ENCODE measurements at places on chromosomes 2 and 18.

DNA sequence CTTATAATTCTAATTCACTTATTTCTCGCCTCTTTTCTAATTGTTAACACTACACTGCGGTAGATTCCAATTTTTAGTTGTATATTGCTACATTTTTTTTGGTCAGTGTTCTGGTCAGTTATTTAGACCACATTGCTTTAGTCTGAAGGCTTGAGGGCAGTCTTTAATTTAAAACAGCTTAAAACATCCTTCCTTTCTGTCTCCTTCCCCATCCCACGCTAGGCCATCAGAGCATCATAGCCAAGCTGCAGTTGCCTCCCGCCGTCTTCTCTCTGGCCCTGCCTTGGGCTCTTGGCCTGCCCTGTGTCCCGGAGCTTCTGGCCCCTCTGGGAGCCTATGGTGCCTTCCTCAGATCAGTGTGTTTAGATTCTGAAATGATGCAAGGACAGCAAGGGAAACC is 52.6 kb upstream of the GLI2 start:
- no peak for DNase-seq

GRCh38 chr2:10338270-10339188 is 35.8 kb downstream of the HPCAL1 start:
- no peak for DNase-seq

DNA sequence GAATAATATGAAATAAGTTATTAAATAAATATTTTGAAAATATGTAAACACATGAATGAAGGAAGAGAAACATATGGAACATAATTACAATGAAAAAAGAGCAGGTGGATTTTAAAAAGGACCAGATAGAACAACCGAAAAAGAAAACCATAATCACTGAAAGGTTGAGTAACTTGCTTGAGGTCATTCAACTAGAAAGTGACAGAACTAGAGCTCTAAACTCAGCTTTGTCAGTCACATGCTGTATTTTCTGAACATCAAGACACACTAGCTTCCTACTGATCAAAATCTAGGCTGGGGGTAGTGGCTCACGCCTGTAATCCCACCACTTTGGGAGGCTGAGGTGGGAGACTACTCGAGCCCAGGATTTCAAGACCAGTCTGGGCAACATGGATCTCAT is 30.0 kb upstream of the ITGAV start:
- DNase-seq = no peak

DNA sequence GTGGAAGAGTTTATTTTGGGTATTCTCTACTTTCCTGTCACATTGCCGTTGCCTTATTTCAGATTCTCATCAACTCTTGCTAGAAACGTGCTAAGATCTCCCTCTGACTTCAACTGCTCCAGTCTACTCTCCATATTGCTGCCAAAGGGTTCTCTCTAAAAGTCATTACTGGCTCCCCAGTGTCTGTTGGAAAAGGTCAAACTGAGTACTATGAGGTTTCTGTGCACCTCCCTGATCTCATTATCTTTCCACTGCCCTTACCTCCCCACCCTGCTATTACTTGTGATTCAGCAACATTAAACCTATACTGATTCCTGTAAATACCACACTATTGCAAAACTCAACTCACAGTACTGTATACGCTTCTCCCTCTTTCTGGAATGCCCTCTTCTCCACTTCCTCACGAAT is 1.9 kb upstream of the KRCC1 start:
- DNase-seq = no peak

DNA sequence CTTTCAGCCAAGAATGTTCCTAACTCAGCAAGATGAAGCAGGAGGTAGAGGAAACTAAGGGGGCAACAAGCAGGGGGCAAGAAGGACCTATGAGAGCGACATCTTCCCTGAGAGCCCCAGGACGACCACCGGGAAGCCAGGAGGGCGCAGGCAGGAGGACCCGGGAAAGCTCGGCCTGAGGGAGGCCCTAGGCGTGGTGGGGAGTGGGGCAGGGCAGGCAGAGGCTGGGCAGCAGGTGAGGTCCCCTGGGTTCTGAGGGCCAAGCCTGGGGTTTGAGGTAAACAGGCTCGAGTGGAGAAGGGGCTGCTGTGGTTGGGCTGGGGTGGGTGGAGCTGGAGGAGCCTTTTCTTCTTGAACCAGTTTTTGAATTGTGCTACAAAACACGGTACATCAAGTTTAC is 1.3 kb upstream of the ALPI start:
- no peak for DNase-seq

DNA sequence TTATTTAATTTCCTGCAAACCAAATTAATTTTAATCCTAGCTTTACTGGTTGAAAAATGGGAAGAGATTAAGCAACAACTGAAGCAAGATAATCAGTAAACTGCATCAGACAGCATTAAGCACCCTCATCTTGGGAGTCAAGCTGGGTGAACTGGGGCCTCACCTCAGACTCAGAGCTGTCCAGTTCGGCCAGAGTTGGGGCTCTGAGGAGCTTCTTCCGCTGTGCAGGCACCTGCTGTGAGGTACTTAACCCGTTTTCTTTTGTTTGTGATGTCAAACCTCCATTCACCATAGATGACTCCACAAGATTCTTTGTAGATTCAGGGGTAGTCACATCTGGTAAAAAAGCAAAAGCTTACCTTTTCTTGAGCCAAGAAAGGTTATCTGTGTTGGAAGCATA is 71.8 kb downstream of the PRELID3A start:
- DNase-seq = no peak
